Occipital lobe (tissue), 3 donors: ENCODE measurements at places on chromosomes 7 and 10.

GRCh38 chr10:124517931-124518330 is 56.3 kb downstream of the LHPP start:
- no peak for DNase-seq

DNA sequence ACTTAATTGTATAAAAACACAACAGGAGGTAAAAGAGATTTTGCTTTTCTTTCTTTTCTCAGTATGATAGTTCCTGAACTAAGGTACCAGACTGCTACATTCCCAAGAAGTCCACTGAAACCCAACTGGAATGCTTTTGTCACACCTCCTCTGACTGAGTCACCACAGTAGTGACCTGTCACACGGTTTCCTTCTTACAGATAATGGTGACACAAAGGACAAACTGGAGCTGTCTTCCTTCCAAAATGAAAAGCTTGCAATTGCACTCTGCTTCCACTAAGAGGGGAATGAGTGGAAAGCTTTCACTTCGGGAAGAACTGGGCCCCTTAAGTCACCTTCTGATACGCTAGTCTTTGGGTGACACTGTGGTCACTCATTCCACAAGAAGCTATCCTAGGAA is 122.2 kb downstream of the KMT2E start:
- no peak for DNase-seq

DNA sequence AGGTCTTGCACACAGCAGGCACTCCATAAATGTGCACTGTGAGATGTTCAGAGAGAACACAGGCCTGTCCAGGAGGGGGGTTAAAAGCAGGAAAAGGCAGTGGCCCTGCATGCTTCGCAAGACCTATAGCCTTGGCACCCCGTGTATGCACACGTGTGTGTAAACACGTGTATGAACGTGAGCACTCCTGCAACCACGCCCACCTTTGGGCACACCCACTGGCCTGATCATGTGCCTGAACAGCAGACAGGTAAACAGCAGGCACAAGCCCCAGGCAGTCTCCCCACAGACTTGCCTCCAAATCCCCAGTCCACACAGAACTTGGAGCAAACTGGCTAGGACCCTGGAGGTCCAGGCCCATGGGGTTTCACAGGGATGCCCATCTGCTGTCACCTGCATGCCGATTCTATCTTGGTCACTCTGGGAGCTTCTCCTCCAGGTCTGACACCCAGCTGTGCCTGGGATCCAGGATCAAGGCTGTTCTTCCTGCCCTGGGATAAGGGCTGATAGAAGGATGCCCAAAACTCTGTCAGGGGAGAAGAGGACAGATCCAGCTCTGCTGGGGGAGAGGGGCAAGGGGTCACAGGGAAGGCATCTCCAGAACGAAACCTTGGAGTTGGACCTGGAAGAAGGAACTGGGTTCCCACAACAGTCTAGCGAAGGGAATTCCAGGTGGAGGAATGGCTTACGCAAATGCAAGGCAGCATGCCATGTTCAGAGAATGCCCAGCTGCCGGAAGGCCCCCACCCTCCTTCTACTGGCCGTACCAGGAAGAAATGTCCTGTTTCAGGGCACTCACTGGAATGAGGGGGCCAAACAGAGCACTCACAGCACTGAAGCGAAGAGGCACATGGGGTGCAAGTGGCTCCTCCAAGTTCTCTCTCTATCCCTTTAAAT is 14.3 kb upstream of the ZMIZ1 start:
- no peak for DNase-seq

- no peak for DNase-seq
These were observed 7.7 kb downstream of the TM9SF3 start for GRCh38 chr10:96579133-96579532.

DNA sequence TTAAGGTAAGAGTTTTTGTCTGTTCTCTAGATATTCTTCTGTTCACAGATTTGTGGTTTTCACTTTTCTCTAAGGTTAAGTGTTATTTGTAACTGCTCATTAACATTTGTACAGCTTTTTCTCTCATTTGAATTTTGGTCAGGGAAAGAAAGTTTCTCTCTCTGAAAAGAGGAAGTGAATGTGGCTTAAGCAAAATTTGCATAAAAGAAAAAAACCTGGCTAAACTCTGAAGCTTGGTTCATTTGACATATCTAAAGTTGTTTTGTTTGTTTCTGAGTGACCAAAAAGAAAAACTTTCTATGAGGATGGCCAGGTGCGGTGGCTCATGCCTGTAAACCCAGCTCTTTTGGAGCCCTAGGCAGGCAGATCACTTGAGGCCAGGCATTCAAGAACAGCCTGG is 22.0 kb upstream of the SLC26A4 start:
- DNase-seq: no peak

DNA sequence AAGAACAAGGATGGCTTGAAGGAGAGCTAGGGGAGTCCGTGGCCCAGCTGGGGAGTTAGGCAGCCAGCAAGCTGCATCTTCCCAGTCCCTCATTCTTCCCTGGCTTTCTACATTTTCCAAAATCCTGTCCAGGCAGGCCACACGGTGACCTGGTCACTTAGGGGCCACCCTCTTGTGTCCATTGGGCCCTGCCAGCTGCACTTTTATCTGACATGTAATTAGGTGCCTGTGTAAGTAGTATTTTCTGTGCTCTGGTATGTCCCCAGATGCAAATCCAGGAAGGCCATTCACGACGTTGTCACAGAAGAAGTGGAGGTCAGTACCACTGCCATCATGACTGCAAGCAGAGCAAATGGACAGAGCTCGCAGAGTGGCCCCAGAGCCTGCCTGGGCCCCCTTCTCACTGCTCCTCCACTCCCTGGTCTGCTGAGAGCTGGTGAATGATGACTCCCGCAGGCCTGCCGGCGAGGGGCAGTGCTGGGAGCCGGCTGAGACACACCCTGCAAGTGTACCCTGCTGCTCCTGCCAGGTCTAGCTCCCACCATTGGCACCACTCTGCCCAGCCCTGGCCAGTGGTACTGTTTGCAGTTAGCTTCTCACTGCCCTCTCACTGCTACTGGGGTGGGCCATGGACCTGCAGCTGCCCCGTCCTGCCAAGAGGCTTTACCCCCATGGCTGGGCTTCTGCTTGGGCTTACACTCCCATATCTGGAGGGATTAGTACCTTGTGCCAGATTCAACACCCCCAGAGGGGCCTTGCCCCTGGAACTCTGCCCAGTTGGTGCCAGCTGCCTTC is 98.2 kb downstream of the GLRX3 start:
- DNase-seq: no peak

GRCh38 chr7:44269417-44269816 is 56.0 kb downstream of the CAMK2B start:
- DNase-seq: peak; percentile 63

GRCh38 chr10:31062856-31063255 is 31.2 kb upstream of the ZNF438 start:
- DNase-seq: no peak

- no peak for DNase-seq
These were observed 208.5 kb downstream of the CCDC3 start for GRCh38 chr10:12792889-12793556.

DNA sequence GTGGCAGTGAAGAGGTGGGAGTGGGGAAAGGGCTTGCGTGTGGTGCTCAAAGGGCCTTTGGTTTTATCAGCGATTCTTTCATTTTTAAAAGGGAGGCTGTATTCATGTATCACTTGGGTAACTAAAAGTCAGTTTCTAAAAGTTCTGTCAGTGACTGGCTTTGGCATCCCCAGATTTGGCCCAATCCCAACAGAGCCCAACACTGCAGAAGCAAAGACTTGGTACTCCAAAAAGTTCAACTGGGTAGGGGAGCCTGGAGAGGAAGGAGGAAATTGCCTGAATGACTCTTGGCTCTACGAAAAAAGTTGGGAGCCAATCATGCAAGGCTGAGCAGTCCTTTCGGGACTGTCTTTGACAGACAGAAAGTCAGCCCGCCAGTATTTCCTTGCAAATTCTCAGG is 54.5 kb upstream of the COL13A1 start:
- DNase-seq: no peak

DNA sequence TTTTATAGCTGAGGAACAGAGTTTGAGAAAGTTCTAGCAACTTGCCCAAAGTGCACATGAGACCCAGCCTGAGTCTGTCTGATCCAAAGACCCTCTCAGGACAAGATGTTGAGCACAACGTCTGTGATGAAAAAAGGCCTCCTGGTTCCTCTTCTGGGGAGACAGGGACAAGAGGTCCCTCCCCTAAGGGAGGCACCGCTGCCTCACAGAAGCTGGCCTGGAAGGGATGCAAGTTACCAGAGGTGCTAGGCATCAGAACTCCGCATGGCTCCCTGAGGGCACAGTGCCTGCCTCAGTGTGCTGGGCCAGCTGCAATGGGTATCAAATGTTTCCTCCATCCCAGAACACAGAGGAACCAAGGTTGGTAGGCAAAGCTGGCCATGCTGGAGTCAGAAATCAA is 302.4 kb downstream of the GRID1 start:
- DNase-seq: no peak

GRCh38 chr7:100888291-100888987 is 1.1 kb downstream of the UFSP1 start:
- DNase-seq: no peak

GRCh38 chr10:69335063-69335587 is 56.8 kb downstream of the HK1 start:
- peak; percentile 28 for DNase-seq

DNA sequence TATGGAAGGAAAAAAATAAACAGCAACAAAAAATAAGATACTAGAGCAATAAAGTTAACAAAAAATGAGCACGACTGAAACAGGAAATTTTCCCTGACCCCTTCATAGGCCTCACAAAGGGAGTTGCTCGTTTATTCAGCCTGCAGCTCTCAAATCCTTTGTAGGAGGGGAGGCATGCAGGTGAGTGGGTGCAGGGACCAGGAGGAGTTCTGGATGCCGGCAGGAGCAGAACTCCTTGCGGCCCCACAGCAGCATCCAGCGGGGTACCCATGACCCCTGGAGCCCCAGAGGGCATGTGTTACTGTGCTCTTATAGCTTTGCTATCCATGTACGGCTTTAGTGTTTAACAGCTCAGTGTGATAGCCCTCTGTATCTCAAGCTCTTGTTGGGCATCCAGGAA is 5.8 kb downstream of the TAS2R39 start:
- DNase-seq: no peak

DNA sequence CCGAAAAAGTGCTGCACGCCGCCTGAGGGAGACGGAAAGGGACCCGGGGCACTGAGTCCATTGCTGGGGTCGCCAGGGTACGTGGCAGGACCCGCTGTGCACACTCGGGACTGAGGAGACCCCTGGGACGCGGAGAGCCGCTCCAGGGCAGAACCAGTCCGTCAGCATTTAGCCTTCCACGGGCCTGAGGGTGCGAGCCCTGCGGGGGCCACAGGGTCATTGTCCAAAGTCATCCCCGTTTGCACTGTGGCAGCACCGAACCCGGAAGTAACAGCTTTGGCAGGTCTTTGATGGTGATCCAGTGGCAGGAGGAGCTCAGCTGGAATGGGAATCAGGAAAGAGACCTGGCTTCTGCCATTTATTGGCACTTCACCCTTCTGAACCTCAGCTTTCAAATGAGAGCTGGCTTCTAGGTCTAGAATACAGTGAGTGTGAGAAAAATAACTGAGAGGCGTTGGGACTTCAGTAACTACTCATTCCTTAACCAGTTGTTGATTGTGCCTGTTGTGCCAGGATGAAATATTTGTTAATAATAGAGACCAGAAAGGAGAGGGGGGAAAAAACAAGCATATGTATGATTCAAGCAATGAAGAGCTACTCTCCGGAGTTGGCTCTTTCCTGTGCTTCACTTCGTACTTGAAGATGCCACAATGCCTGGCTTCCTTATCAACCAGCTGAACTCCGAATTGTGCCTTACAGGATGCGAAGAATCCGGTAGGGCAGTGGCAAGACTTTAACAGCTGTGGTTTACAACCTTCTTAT is 811 bp upstream of the ARHGAP12 start:
- DNase-seq: no peak
